ENCODE measurements at places on chromosomes 2 and 18.

DNA sequence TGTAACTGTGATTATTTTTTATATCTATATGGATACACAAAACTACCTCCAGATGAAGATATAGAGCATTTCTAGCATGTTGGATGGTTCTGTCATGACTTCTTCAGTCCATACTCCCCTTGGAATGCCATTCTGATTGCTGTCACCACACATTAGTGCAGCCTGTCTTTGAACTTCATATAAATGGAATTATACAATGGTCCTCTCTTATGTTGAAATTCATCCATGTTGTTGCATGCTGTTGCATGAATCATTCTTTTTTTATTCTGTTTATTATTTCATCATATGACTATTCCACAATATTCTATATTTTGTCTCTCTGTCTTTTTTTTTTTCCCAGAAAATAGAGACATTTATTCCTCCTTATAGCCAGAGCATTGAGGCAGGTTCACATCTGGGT lies 74.1 kb downstream of the OSBPL6 start:
- no peak for DNase-seq

- DNase-seq, result no peak
Measured at GRCh38 chr2:230170532-230170931, 49.3 kb downstream of the SP110 start.

DNA sequence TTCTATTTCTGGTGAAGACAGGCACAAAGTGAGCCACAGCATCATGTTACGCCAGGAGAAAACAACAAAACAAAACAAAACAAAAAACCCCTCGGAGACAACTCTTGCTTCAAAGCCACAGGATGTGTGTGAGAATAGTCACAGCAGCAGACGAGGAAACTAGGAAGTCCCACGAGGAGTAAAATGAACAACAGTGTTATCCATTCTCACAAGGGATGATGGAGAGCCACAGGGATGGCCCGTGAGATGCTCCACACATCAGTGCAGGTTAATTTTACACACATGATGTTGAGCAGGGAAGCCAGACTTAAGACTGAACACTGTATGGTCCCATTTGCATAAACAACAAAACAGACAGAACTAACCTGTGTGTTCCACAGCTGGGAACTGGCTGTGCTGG lies 128.5 kb upstream of the TMEM18 start:
- DNase-seq, result no peak

GRCh38 chr2:200800458-200800857 lies 11.3 kb upstream of the BZW1 start:
- no peak for DNase-seq

All from breast epithelium (tissue), 4 donors.